ENCODE measurements at places on chromosomes 2 and 18. TPM values are rescaled to one million over a fixed set of nuclear protein-coding genes. Genes with fewer than 3 reads are reported as not detected.

Gene SERPINB13
- not detected for polyA plus RNA-seq

Gene EFR3B
- polyA plus RNA-seq = not detected

Gene B3GNT2
- polyA plus RNA-seq = 24.3 TPM

Gene TMEM247
- polyA plus RNA-seq = not detected

Gene CACNB4
- polyA plus RNA-seq = 1.3 TPM

Gene ACSL3
- 6.0 TPM for polyA plus RNA-seq

Gene TMEM163
- polyA plus RNA-seq = 0.54 TPM

Gene FZD7
- polyA plus RNA-seq = 1.6 TPM

Gene PTH2R
- not detected for polyA plus RNA-seq

Gene ATP6V1B1
- polyA plus RNA-seq = 2.5 TPM

Gene KCNG2
- polyA plus RNA-seq = 0.10 TPM

Gene ABHD1
- not detected for polyA plus RNA-seq

Gene MPHOSPH10
- polyA plus RNA-seq = 20.3 TPM

Gene REEP1
- polyA plus RNA-seq = 5.9 TPM

Gene FSHR
- not detected for polyA plus RNA-seq

Gene PSMA8
- polyA plus RNA-seq = not detected

Gene TWIST2
- 1.7 TPM for polyA plus RNA-seq

Gene SLC25A52
- polyA plus RNA-seq = not detected

Gene UBR3
- 8.1 TPM for polyA plus RNA-seq

Gene PFN4
- polyA plus RNA-seq = not detected

Gene POU3F3
- polyA plus RNA-seq = not detected

Gene DAPL1
- 2.0 TPM for polyA plus RNA-seq

Gene LCT
- 100.0 TPM for polyA plus RNA-seq

Gene GRHL1
- 0.73 TPM for polyA plus RNA-seq

Gene POTEI
- 0.19 TPM for polyA plus RNA-seq

Gene CLEC4F
- 0.54 TPM for polyA plus RNA-seq

Gene ATP5F1A
- 536 TPM for polyA plus RNA-seq

Gene SLC11A1
- polyA plus RNA-seq = 8.4 TPM

Gene CD207
- 0.81 TPM for polyA plus RNA-seq

Gene MRO
- 2.9 TPM for polyA plus RNA-seq

Gene RGPD4
- polyA plus RNA-seq = 0.01 TPM

Gene LDLRAD4
- polyA plus RNA-seq = 2.7 TPM

Gene ERMN
- not detected for polyA plus RNA-seq

Gene PLA2R1
- polyA plus RNA-seq = 24.6 TPM

Gene DSG1
- polyA plus RNA-seq = not detected

Data from small intestine (tissue), 16 donors.